ENCODE measurements at places on chromosomes 4 and X.

DNA sequence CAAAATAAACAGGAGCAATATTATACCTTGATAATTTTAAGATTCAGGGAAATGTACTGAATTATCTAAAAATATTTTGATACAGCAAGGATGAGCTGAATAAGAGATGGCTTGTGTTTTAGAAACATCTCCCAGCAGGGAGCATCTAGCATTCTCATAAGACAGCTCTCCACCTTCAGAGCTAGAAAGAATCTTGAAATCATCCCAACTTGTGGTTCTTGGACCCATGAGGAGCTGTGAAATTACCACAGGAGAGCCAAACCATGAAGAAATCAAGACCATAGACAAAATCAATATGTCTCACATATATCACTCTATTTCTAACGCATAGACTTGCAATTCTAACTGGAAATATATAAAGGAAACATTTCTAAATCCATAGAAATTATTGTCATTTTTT, 210.6 kb upstream of the DKK2 start:
- no peak for DNase-seq

- DNase-seq, result no peak
Observed at GRCh38 chrX:32877592-32877991, 333.8 kb downstream of the DMD start.

DNA sequence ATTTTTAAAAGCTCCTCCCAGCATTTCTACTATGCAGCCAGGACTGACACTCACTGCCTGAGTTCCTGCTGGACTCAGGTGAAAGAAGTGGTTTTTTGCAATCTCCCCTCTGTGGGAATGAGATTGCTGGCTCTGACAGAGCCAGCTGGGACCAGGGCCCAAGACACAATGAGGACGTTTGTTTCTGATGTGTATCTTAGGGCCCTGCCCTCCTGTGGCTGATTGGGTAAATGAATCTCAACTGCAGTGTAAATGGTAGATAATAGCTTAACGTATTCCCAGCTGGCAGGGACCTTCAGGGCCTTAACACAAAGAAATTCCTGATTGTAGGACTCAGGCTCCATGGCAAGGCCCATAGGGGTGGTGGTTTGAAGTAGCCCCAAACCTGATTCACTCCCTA, 85.8 kb upstream of the PRPS1 start:
- no peak for DNase-seq

DNA sequence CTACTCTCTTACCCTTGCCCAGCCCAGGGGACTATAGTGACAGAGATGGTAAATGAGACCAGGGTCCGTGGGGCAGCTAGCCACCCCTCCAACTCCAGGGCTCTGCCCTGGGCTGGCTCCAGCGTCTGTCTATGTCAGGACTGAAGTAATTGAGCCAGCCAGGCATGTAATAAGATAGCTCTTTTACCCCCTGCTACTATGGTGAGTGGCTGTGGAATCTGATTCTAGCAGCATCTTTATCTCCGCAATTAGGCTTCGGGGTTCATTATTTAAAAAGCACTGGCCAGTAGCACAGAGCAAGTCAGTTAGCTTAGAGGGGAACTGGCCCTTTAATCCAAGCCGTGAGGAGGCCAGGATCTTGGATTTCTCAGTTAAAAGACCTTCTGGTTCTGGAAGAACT, 123.3 kb upstream of the RAI2 start:
- DNase-seq, result no peak

DNA sequence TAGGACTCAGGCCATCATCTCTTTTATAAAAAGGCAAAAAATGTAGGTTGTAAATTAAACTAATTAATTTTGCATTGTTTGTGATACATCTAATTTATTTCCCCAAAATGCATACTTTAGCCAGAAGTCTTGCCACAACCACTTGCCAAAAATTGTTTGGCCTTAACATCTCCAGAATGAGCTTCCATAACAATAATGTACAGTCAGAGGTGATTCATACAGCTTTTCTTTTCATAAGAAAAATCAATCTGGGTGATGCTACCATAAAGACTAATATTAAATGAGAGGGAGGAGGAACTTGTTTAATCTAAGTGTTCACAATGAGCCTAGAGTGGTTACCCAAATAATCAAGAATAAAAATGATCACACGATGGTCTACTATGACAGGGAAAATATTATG, 59.3 kb downstream of the AMMECR1 start:
- no peak for DNase-seq

DNA sequence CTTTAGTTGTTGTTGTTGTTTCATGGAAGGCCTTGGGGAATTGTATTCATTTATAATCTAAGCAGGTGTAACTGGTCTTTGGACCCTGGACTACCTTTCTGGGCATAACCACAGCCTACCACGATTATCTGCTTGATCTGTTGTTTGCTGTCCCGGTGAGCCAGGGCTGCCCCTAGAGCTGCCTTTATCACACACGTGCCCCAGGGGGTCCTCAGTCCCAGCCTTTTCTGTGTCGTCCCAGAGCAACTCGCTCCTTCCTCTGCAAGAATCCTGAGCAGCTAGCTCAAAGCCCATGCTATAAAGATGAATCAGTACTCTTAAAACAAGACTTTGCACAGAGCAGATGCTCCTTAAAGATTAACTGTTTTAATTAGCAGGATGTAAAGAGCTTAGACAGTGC, 273.2 kb downstream of the EVC2 start:
- no peak for DNase-seq

GRCh38 chr4:16530688-16531635, 304.7 kb upstream of the TAPT1 start:
- DNase-seq, result no peak

DNA sequence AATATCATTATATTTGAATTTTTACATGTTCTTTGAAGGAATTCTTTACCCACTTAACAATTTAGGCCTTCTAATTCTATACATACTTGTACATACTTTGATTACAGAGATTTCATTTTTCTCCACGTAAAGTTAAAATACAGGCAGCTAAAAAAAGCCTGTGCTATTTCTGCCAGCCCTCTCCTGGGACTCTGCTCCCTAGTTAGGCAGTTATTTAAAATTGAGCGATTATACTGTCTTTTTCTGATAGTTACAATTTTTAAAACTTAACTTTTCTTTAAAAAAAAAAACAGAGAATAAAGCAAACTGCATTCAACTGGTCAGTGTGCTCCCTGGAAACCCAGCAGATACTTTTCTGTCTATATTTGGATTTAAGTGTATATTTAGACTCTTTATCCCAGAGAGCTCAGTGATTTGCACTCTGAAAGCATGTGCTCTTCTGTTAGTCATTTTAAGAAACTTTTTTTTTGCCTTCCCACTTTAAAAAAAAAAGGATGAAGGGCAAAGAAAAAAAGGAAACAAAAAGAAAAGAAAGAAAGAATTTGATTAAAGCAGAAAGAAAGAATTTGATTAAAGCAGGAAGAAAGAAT, 18.1 kb upstream of the FAM241A start:
- DNase-seq, result no peak

GRCh38 chr4:170325599-170325998, 235.8 kb upstream of the AADAT start:
- DNase-seq, result no peak

DNA sequence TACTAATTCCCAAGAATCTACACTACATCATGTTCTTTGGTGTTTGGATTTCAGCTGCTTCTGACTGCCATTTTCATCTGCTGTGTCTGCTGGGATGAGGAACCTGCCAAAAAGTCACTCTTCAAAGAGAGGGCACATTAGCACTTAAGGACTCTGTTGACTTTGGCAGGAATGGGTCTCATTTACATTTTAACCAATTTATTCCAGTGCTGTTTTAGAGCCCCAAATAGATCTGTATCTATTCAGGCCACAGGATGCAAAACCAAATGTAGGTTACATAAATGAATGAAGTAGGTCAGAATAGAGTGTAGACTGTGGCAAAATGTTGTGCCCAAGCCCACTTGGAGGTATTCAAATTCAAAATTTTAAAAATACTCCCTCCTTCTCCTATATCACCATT, 14.4 kb downstream of the TXK start:
- DNase-seq, result no peak

GRCh38 chrX:45068569-45068968, 132.1 kb downstream of the DIPK2B start:
- peak; percentile 5 for DNase-seq

- DNase-seq, result no peak
Observed at GRCh38 chr4:41454423-41454822, 83.5 kb upstream of the LIMCH1 start.

- DNase-seq, result peak; percentile 77
Observed at GRCh38 chr4:40316333-40316781, 18.8 kb upstream of the CHRNA9 start.

DNA sequence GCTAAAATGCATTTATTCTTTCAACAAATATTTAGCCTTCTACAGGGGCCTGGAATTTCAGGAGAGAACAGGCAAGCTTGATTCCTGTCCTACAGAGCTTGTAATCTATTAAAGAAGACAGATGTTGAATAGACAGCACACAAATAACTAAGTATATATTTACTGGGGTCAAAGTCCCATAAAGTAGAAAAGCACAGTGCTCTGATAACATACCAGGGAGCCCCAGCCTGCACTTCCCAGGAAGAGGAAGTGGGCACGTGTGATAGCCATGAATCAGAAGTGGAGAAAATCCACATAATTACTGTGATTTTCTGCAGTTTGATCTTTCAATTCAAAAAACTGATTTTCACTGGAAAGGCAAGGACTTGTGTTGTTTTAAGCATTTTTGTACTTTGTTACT, 129.1 kb downstream of the EGF start:
- DNase-seq, result no peak

GRCh38 chrX:3345281-3346191, 916 bp downstream of the MXRA5 start:
- no peak for DNase-seq

DNA sequence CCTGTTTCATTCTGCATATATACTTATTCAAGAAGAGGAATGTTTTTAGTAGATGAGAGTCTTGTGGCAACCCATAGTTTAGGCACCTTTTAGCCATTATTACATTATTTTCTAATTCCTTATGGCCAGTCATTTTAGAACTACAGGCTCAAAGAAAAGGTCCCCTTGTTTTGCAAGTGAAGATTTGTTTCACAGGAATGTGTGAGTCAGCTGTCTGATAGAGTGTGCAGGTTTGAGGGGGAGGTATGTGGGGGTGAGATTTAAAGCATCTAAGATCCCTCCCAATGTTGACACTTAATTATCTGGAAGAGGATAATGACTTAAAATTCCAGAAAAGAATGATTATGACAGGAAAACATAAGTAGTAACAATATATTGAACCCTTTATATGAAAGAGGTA, 495.6 kb downstream of the KCNIP4 start:
- peak; percentile 61 for DNase-seq

DNA sequence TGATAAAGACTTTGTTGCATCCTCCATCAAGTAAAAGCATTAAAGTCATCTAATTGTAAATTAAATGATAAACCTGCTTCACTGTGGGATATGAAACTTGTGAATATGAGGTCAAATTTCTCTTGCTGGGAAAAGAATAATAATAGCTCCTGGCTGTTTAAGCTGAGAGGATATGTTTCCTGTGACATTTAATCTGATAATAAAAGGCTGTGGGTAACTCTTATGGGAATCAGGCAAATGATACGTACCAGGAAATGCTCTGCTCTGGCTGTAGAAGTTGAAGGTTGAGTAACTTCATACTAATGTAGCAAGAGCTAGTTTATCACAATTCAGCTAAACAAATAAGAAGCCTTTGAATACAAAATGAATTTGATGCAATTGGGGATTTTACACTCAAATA, 574.6 kb downstream of the RAPGEF2 start:
- DNase-seq, result no peak

- DNase-seq, result no peak
Observed at GRCh38 chrX:49312176-49312575, 8.7 kb downstream of the GAGE10 start.

DNA sequence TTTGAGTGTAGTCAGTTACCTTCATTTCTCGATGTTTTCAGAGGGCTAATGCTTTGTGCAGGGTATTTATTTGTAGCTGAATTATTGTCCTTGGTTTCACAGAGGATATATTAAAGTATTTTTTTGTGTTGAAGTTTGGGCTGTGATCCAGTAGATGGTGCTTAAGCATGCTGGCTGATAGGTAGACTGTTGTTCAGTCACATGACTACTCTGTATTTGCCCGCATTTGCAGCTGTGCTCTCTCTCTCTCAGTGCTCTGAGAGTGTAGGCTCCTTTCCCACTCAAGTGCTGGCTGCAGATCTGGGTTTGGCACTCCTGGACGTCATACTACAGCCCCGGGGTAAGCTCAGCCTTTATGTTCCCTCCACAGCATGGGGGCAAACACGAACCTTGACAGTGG, 21.7 kb downstream of the RAB40AL start:
- no peak for DNase-seq

DNA sequence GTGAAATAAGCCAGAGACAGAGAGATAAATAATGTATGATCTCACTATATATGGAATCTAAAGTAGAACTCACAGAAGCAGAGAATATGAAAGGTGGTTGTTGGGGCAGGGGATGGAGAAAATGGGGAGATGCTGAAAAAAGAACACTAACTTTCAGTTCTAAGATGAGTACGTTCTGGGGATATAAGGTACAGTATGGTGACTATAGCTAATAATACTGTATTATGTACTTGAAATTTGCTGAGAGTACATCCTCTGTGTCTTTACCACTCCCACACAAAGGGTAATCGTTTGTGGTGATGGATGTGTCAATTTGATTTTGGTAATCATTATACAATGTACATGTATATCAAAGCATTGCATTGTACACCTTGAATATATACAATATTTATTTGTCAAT, 6.6 kb downstream of the FBXL5 start:
- DNase-seq, result no peak

- no peak for DNase-seq
Observed at GRCh38 chr4:162510937-162511336, 347.1 kb upstream of the FSTL5 start.

DNA sequence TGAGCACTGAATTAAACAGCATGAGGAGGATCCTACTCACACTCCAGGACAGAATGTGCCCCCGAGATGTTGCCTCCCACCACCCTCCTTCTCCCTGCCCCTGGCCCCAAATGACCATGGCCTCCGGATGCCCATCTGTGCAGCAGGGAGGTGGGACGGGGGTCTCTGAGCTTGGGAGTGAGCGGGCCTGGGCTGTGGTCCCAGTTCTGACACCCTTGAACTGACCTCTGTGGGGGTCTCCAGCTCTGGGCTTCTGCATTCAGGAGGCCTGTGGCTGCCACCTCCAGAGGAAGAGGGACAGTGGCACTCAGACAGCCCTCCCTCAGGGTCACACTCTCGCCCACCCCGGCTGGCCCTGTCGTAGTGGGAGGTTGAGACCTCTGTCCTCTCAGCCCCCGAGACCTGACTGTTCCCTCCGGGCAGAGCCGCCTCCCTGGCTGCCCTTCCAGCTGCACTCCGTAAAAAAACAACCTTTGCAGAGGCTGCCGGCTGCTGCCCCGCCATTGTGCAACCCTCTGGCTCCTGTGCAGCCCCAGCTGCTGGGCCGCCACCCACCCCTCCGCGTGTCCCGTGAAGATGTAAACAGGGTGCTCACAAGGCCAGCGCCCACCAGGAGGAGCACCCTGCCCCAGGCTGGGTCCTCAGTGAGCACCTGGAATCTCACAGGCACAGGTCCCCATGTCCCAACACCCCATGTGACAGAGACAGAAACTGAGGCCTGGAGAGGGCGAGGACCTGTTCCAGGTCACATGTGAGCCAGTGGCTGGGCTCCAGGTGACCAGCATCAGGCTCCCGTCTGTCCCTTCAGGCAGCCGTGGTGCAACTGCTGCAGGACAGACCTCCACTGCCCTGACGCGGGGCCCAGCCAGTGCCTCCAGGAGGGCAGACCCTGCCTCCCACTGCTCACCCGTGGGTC, 39.6 kb downstream of the HTRA3 start:
- no peak for DNase-seq

Data from RCC 7860 (cell line).